ENCODE measurements at places on chromosomes 11 and 22. TPM values are rescaled to one million over a fixed set of nuclear protein-coding genes. Genes with fewer than 3 reads are reported as not detected.

DNA sequence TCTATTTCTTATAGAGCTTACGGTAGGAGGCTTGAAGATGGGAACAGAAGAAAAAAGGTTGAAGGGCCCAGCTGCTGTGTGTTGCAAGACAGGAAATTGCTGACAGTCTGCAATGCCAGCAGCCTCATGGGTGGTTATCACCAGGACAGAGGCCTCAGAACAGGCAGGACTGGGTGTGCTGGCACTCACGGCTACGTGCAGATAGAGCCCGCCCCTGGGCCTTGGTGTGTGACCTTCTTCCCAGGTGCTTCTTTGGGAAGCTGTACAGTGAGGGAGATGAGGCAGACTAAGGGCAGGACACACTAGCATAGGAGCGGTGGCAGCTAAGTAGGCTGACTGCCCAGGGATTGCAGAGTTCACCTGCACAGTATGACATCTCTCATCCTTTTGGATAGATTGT, 12.6 kb downstream of the PRAME start:
- DNase-seq: no peak

DNA sequence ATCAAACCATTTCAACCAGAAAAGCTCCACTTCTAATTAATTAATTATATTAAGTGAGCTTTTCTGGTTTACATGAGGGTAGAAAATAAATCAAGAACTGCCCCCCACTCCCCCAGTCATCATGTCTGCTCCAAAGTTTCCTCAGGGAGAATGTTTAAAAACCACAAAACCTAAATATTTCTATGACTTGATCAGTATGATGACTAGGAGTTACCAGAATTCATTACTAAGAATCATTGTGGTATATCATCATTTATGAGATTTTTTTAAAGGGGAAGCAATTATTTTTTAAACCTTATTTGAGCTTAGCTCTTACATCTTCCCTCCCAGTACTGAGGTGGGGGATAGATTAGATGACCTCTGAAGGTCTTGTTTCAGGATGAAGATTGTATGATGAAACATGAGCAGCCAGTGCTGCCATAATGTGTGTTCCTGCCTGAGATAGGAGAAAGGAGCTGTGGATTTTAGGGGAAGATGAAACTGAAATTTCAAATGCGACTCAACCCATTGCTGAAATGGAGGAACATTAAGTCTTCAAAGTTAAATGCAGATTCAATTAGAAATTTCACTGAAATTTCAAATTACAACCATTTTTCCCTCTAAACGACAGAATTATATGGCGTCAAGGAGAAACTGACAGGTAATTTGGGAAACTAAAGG, 401.3 kb upstream of the CADM1 start:
- DNase-seq: no peak

GRCh38 chr11:96050435-96051182, 126.7 kb upstream of the MTMR2 start:
- DNase-seq: peak; percentile 94

DNA sequence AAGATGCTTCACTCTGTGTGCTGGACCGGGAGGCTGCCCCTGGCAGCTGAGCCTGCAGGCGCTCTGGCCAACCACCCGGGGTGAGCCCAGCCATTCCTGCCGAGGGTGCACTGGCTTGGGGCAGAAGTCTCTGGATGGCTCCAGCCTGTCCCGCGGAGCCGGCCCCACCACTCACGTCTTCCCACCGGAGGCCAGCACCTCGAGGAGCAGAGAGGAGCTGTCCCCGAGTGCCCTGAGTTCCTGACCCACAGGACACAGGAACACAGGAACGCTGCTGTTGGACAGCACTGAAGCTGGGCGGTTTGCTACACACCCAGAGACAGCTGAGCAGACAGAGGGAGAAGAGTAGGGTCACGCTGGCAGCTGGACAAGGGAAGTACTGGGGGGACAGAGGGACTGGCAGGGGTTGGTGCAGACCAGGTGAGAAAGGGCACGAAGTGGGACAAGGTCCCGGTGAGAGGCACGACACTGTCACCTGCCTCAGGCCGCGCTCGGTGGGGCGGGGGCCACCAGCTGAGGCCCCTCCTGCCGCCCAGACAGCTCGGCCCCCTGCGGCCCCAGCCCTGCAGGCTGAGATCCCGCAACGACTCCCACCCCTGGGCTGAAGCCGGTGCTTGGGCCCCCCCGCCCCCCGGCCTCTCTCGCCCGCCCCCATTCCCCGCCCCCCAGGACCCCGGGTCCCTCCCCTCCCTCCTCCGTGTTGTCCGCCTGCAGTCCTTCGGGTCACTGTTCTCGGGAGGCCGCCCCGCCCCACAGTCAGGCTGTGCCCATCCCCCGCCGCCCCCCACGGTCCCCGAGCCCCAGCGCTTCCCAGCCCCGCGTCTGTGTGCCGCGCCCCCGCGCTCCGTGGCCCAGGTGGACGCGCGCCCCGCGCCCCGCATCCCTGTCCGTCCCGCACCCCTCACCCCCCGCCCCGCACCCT, 624 bp upstream of the B4GALNT4 start:
- peak; percentile 54 for DNase-seq

DNA sequence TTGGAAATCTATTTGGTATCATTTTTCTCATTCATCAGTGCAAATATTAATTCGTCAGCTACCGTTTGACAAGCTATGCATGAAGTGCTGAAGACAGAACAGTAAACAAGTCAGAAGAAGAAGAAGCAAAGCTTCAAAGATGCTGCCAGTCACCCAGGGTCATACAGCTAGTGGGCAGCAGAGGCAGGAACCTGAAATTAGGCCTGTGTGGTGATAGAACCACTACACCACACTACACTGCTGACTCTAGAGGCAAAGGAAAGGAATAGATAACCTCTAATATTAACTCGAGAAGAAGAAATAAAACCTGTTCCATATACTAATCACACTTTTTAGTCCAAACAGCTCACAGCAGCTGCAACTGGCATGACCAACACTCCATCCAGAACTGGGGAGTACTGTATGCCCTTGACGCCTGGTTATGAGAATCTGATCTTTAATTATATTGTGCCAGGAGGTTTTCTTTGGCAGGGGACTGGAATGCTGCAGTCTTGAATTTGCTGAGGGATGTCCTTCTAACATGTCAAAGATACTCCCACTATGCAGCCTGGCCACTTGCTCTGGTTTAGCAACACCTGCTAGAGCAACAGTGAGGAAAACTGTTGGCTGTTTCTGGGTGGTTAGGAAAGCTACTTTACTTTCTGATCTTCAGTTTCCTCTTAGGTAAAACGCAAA, 73.0 kb downstream of the PAK1 start:
- DNase-seq: no peak

DNA sequence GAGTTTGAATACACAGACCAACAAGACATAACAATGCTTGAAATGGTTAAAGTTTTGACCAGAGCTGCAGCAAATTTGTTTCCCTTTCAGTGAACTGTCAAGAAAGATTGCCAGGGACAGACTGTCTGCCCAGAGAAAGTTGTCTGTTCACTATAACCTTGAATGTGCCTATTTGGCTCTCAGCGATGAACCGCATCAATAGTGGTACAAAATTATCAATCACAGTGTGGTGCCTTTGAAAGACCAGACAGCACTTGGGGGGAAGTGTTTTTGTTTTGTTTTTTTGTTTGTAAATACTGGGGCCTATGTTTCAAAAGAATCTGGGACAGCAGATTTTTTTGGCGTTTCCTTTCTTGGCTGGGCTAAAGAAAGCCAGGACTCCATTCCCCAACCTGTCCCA, 123.1 kb downstream of the CD44 start:
- no peak for DNase-seq

HEPHL1 gene
- not detected for total RNA-seq

DNA sequence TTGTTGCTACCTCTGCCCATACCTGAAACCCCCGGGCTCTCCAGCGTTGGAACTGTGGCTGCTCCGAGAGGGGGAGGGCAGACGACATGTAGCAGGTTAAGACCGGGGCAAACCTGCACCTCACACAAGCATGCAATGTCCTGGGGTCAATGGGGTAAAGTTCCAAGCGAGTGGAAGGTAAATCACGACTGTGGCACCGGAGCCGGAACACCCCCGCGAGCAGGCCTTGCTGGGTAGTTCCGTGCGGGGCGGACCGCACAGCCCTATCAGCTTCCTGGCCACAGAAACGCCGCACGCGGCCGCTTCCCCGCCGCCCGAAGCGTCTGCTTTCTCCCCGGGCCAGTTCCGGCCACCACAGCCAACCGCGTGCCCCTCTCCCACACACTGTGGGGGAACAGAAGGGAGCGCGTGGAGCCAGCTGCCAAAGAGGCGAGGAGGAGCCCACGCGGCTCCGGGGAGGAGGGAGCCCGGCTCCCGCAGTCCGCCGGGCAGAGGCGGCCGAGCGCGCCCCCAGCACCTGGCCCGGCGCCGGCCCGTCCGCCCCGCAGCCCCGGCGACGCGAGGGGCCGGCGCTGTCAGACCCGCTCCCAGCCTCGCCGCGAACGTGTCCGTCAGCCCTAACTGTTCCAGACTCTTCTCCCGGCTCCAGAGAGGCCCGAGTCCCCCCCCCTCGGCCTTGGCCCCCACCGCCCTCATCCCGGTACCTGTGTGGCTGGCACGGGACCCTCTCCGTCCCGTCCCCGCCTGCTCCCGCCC, 1.6 kb downstream of the SPTBN2 start:
- peak; percentile 34 for DNase-seq

DNA sequence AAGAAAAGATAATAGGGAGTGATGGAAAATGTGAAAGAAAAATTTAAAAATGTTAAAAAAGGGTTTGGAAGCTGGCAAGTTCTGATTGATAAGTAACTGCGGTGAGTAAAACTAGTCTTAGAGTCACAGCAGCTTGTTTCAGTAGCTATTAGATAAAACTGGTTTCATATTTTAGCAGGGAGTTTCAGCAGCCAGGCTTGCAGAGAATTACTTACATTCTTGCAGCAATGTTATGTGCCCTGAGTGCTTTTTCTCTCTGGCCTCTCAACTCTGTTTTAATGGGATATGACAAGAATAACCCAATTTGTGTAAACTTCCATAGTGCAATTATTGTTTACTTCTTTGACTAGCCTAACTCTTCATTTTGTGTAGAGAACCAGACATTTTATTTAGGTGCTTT, 33.6 kb downstream of the PPME1 start:
- DNase-seq: no peak

DNA sequence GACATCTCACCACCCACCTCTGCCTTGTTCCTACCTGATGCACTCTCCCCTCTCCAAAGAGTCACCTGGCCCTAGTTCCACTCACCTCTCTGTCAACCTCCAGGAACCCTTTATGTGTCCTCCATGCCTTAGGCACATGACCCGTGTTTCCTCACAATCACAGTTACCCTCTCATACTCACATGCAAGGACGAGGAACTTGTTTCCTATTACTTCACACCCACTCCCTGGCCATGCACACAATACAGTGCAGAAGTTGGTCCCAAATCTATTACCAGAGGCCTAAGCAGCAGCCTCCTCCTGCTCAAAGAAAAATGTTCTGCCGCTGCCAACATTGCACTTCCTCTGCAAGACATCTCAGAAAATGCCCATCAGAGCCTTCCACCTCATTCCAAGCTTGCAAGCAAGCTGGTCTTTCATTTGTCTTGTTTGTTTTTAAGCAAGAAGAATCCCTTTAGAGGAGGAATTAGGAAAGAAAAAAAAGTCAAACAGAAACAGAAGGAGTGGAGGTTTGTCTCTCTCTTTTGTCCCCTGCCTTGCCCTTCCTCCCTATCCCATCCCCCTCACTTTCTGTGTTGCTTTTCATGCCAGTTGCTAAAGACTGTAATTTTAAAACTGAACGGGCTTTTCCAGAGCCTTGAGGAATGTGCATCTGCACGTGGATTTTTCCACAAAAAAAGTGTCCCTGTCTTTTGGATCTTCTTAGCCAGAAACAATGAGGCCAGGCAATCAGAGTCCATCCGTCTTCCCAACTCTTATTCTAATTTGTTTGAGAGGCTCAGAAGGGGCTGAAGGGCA, 63.4 kb downstream of the KCNJ1 start:
- no peak for DNase-seq

RBMXL2 gene
- total RNA-seq: 0.09 TPM

OR5B21 gene
- 0.31 TPM for total RNA-seq

GRCh38 chr22:20741634-20742581, 32.0 kb upstream of the SERPIND1 start:
- peak; percentile 30 for DNase-seq

DNA sequence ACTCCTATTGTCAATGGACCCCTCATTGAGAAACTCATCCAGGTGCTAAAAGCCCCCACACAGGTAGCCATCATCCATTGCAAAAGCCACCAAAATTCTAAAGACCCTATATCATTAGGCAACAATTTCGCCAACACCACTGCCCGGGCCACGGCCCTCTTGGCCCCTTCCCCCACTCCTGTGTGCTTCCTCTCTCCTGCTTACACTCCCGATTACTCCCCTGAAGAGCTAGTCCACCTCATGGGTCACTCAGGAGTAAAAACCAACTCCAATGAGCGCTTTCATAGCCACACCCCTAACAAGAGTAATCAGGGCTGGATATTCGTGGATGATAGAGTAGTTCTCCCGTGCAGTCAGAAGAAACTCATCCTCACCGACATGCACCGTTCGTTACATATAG, 8.9 kb upstream of the OR56A3 start:
- no peak for DNase-seq

SYT13 gene
- total RNA-seq: 6.2 TPM

DNA sequence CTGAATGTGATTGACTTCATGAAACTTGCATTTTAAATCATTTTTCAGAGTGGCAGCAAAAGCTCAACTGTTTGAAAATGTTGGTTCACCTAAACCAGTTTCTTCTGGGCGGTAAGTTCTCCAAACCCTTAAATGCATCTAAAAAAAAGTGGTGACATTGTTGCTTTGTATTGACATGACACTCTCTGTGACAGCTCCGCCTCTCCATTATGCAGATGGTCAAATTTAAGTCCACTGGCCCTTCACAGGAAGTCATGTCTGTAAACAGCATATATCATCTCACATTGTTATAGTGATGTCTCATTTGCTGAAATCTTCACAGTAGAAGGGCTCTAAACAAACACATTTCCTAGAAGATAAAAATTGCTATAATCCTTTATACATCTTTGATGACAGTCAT, 150.7 kb downstream of the PGR start:
- DNase-seq: no peak

- no peak for DNase-seq
These were observed 14.7 kb upstream of the SORL1-AS1 start for GRCh38 chr11:121467471-121467870.

- DNase-seq: no peak
These were observed 28.8 kb downstream of the LMO1 start for GRCh38 chr11:8234910-8235309.

Measured in lung (tissue), 17 donors.